Activated CD4-positive, alpha-beta memory T cell treated with anti-CD3 and anti-CD28 coated beads for 36 hours (primary cell): ENCODE measurements at places on chromosomes 6 and 20. TPM values are rescaled to one million over a fixed set of nuclear protein-coding genes. Genes with fewer than 3 reads are reported as not detected.

DNA sequence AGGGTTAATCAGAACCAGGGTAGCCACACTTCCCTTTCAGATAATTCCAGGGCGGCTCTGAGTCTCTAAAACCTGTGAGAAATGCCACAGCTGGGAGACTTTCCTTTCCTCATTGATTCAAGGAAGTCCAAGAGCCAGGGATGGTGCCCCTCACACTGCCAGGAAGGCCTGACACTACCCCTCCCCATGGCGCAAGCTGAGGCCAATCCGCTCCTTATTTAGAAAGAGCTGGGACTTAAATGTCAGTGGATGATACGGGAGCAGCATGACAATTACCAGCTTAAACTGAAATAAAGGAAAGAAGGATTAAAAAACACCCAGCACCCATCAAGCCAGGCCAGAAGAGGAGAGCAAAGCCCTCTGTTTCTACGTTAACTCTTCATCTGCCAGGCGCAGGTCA, 244.4 kb downstream of the LRFN2 start:
- H3K27me3 ChIP-seq = peaks cover 5% of the 10 kb centered on the region
- H3K36me3 ChIP-seq = no peaks in the 10 kb centered on the region
- no peak for DNase-seq
- no peak overlapping the region for H3K27ac ChIP-seq
- no peak overlapping the region for H3K4me3 ChIP-seq
- H3K4me1 ChIP-seq = no peaks in the 10 kb centered on the region

- H3K4me3 ChIP-seq = no peak overlapping the region
- H3K4me1 ChIP-seq = no peaks in the 10 kb centered on the region
- peaks cover 8% of the 10 kb centered on the region for H3K36me3 ChIP-seq
- DNase-seq = no peak
Measured at GRCh38 chr6:166526937-166527336, 59.5 kb downstream of the RAMACL start.

DNA sequence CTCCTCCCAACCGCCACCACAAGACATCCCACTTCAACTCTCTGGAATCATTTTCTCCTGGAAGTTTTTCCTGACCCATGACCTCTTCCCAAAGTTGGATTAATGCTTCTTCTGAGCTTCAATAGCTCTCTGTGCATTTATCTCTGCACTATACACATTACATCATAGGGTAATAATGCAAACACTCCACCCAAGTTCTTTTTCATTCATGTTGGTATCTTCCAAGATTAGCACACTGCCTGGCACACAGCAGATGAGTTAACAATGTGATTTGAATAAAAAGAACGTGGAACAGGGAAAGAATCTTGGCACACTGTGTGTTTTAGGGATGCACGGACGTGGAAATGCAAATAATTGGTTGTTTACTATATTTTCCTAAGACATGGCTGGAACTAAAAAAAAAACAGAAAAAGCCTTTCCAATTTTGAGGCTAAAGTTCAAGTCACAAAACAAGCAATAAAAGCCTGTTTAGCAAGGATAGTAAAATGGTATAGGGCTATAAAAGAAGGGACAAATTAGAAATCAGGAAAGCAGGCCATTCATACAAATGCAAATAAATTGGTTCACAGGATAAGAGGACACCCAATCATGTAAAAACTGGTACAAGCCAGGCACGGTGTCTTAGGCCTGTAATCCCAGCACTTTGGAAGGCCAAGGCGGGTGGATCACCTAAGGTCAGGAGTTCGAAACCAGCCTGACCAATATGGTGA, 1.6 kb upstream of the FAM135A start:
- H3K4me3 ChIP-seq = peak overlapping the region; percentile 88
- H3K36me3 ChIP-seq = peaks cover 1% of the 10 kb centered on the region
- DNase-seq = no peak
- peaks cover 17% of the 10 kb centered on the region for H3K4me1 ChIP-seq
- no peak overlapping the region for H3K27ac ChIP-seq
- H3K27me3 ChIP-seq = no peaks in the 10 kb centered on the region

- no peak for DNase-seq
- H3K36me3 ChIP-seq = no peaks in the 10 kb centered on the region
- no peaks in the 10 kb centered on the region for H3K27me3 ChIP-seq
- no peak overlapping the region for H3K27ac ChIP-seq
- H3K4me1 ChIP-seq = peaks cover 12% of the 10 kb centered on the region
Measured at GRCh38 chr6:139230391-139230840, 61.4 kb downstream of the TXLNB start.

- H3K4me3 ChIP-seq = no peak overlapping the region
- H3K4me1 ChIP-seq = no peaks in the 10 kb centered on the region
- H3K36me3 ChIP-seq = no peaks in the 10 kb centered on the region
- DNase-seq = no peak
Measured at GRCh38 chr6:140107216-140107615, 732.8 kb upstream of the CITED2 start.

GRCh38 chr6:147222160-147222838, 18.1 kb downstream of the STXBP5 start:
- DNase-seq = no peak
- no peaks in the 10 kb centered on the region for H3K27me3 ChIP-seq
- peaks cover 39% of the 10 kb centered on the region for H3K36me3 ChIP-seq
- no peak overlapping the region for H3K27ac ChIP-seq
- H3K4me1 ChIP-seq = peaks cover 37% of the 10 kb centered on the region

GRCh38 chr20:10119336-10119735, 84.5 kb downstream of the ANKEF1 start:
- no peak overlapping the region for H3K4me3 ChIP-seq
- peaks cover 1% of the 10 kb centered on the region for H3K27me3 ChIP-seq
- peaks cover 2% of the 10 kb centered on the region for H3K36me3 ChIP-seq

- H3K27me3 ChIP-seq = peaks cover 5% of the 10 kb centered on the region
- peak; percentile 33 for DNase-seq
- no peaks in the 10 kb centered on the region for H3K36me3 ChIP-seq
- no peak overlapping the region for H3K4me3 ChIP-seq
- no peak overlapping the region for H3K27ac ChIP-seq
- no peaks in the 10 kb centered on the region for H3K4me1 ChIP-seq
Measured at GRCh38 chr6:113994934-113995342, 24.0 kb upstream of the HDAC2 start.

DNA sequence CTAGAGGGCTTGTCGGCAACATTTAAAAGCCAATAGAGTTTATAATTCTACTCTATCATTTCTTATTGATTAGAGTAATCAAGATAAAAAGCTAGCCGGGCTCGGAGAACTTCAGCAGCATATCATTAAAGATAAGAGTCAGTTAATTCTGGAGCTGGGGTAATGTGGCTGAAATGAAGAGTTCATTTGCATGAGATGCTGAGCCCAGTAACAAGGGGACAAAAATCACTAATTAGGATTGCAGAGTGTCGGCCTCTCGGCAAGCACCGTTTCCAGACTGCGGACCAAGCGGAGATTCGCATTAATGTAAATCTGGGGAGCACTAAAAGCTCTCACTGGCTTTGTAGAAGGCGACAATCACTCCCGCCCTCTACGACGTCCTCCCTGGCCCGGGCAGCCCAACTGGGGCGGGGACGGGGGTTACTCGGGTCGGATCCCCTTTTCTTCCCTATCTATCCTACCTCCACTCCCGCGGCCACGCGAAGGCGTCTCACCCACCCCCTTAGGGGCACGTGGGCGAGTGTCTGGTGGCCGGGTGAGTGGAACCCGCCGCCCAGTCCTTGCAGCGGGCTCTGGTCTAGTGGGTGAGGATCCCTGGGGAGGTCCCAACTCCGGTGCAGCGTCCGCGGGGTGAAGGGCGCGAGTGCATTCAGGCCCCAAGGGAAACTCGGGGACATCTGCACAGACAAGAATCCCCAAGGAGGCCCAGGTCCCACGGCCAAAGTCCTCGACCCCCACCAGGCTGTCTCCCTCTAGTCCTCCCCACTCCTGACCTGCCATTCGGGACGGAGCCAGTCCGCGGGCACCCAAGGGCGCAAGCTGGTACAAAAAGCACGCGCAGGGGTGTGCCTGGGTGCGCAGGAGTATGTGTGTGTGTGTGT, 42.2 kb upstream of the OSTM1 start:
- peaks cover 53% of the 10 kb centered on the region for H3K4me1 ChIP-seq
- no peaks in the 10 kb centered on the region for H3K36me3 ChIP-seq
- H3K27me3 ChIP-seq = peaks cover 87% of the 10 kb centered on the region
- H3K27ac ChIP-seq = no peak overlapping the region
- H3K4me3 ChIP-seq = peak overlapping the region; percentile 65
- no peak for DNase-seq

- peak overlapping the region; percentile 6 for H3K27ac ChIP-seq
- H3K36me3 ChIP-seq = peaks cover 23% of the 10 kb centered on the region
- H3K4me3 ChIP-seq = no peak overlapping the region
- no peaks in the 10 kb centered on the region for H3K27me3 ChIP-seq
Measured at GRCh38 chr6:154164397-154164796, 125.4 kb downstream of the OPRM1 start.

DNA sequence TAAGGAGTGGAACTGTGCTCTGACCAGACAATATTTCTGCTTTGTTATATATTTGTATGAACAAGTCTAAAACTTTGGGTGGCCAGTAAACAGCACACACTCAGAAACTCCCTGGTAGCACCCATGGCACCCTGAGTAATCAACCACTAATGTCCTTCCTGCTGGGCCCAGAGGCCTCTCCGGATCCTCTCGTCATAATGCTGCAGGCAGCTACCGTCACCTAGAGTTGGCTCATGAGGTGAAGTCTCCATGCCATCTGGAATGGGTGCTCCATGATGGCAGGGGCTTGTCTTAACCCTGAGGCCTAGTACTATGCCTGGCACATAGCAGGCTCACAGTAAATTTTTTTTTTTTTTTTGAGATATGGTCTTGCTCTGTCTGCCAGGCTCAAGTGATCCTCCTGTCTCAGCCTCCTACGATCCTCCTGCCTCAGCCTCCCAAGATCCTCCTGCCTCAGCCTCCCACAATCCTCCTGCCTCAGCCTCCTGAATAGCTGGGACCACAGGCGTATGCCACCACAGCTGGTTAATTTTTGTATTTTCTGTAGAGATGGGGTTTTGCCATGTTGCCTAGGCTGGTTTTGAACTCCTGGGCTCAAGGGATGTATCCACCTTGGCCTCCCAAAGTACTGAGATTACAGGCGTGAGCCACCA, 3.0 kb upstream of the SDCBP2 start:
- peak; percentile 9 for DNase-seq
- no peaks in the 10 kb centered on the region for H3K27me3 ChIP-seq
- no peak overlapping the region for H3K4me3 ChIP-seq
- peak overlapping the region; percentile 53 for H3K27ac ChIP-seq
- H3K36me3 ChIP-seq = peaks cover 28% of the 10 kb centered on the region

DNA sequence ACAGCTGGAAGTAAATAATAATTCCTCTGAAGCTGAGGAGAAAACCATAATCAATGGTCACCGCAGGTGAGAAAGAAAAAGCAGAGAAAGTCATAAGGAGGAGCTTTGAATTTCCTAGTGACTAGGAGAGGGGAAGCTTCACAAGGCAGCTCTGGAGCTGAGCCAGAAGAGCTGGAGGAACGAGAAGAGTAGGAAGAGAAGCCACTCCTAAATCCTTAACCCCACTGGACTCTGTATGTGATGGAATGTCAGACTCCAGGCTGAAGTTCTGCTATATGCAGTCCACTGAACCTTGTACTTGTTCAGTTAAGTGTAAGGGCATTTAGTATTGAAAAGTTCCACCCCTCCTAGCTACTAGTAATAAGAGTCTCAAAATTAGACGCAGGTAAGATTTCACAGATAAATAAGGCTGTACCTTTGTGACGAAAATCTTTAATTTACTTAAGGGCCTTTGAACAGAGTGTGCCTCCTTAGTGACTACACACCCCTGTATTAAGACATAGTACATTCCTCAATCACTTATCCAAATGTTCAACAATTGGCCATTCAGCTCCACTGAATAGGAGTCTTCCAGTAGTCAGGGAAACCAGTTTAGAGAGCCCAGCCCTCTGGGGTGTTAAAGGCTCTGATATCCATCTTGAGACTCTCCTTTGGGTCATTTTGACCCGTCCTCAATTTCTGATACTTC, 71.4 kb upstream of the UFL1 start:
- H3K27me3 ChIP-seq = no peaks in the 10 kb centered on the region
- no peaks in the 10 kb centered on the region for H3K36me3 ChIP-seq
- H3K4me3 ChIP-seq = no peak overlapping the region
- no peaks in the 10 kb centered on the region for H3K4me1 ChIP-seq

DNA sequence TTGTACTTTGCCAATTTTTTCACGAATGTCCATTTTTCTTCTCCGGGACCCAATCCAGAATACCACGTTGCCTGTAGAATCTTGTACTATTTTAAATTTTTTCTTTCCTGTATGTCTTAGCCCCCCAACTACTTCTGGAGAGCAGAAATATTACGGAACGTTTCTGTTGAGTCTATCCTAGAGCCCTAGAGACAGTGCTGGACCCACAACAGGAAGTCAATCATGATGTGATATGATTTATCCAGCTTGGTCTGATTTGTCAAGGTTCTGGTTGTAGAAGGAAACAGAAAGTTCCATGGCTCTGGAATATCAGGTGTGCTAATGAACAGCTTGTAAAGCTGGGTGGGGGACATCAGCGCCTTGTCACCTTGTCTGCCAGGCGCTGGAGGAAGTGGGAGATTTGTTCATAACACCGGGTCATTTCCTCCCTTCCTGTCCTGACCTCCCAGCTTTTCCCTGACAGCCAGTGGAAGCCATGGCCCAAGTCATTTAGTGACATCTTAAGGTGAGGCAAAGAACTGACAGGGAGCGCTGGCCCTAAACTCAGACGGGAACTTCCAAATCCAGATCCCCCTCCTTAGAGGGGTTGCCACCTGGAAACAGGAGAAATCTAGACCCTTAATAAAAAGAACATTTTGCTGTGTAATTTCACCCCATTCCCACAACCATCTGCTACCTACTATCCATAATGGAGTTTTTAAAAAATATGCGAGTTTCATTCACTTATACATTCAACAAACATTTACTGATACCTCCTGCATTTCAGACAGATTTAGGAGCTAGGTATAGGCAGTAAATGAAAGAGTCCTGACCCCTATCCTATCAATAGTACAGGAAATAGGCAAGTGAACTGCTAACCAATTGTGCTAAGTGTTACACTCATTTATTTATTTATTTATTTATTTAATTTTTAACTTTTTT, 130.5 kb downstream of the ZFP64 start:
- no peaks in the 10 kb centered on the region for H3K4me1 ChIP-seq
- peaks cover 2% of the 10 kb centered on the region for H3K27me3 ChIP-seq
- H3K36me3 ChIP-seq = no peaks in the 10 kb centered on the region
- H3K4me3 ChIP-seq = no peak overlapping the region
- H3K27ac ChIP-seq = no peak overlapping the region
- DNase-seq = no peak

- H3K36me3 ChIP-seq = no peaks in the 10 kb centered on the region
- H3K27ac ChIP-seq = no peak overlapping the region
- H3K4me3 ChIP-seq = no peak overlapping the region
- no peaks in the 10 kb centered on the region for H3K27me3 ChIP-seq
- no peak for DNase-seq
Measured at GRCh38 chr6:154529957-154530356, 19.5 kb upstream of the CNKSR3 start.

- no peaks in the 10 kb centered on the region for H3K4me1 ChIP-seq
- no peak overlapping the region for H3K4me3 ChIP-seq
- H3K27me3 ChIP-seq = peaks cover 2% of the 10 kb centered on the region
- no peaks in the 10 kb centered on the region for H3K36me3 ChIP-seq
- DNase-seq = no peak
- no peak overlapping the region for H3K27ac ChIP-seq
Measured at GRCh38 chr6:168870982-168871381, 382.7 kb downstream of the THBS2 start.

TGM3 gene
- not detected for total RNA-seq

HEY2 gene
- total RNA-seq = not detected

KCNQ5 gene
- 5.2 TPM for total RNA-seq

MAPK14 gene
- total RNA-seq = 39.3 TPM
